ENCODE measurements at places on chromosomes 12 and 14.
A peak's percentile ranks its signal among the peaks of the same experiment; 100 is the strongest.

DNA sequence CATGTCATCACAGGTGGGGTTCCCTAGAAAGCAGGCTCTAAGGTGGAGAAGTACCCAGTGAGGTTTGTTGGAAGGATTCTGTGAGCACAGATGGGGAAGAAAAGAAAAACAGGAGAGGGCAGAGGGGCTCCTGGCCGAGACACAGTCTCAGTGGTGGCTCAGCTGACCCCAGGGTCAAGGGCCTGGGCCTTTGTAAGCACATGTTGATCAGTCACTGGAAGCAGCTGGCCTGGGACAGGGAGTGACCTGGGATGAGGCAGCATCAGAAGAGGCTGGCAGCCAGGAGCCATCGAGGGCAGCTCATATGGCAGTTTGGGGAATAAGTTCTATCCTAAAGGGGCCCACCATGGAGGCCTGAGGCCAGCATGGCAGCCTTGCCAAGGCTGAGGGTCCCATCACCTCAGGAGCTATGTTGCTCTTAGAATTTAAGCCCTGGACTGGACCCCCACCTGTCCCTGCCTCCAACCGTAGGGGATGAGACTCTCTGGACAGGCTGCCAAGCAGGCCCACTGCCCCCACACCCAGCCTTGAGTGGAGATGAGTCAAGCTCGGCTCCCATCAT is 6.3 kb upstream of the TMEM179 start:
- no peak for DNase-seq

DNA sequence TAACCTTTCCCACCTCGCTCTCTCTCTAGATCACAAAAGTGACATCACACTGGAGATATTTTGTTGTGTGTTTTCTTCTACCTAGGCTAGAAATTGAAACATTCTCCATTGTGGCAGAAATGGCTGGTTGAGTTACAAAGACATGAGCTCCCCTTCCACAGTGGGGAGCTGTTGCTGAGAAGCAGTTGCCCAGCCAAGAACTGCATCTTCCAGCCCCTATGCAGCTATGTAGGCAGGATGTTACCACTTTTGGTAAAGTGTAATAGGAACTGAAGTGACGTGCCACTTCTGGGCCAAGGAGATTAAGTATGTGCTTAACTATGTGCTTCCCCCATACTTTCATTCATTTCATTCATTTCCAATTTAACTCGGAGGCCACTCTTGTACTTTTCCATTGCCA is 138.7 kb upstream of the E2F7 start:
- peak; percentile 19 for DNase-seq

DNA sequence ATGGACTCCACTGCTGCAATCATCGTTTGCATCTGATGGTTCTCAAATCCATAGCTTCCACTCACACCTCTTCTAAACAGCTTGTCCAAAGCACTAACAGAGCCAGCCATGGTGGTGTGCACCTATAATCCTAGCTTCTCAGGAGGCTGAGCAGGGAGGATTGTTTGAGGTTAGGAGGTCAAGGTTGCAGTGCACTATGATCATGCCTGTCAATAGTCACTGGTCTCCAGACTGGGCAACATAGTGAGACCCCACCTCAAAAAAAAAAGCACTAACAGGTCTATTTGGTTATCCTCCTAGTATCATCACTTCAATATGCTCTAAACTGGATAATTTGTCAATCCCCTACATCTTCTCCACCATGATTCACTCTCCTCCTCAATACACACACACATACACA is 63.2 kb downstream of the TTC9 start:
- no peak for DNase-seq

DNA sequence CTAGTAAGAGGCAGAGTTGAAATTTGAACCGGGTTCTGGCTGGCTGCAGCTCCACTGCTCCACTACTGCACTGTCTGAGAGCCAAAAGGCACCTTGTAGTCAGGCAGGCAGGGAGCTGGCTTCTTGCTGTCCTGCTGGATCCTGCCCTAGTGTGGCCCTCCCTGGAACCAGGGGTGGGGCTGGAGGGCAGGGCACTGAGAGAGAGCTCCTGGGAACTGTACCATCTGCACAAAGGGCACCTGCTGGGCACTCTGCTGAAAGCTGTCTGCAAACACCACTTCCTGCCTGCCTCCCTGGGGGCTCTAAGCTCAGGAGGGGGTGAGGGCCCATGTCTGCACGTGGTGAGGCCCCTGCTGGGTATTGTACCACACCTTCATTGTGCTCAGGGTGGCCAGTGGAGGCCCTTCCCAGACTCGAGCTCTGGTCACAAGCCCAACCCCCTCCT is 19.0 kb upstream of the TCL1B start:
- peak; percentile 53 for DNase-seq

DNA sequence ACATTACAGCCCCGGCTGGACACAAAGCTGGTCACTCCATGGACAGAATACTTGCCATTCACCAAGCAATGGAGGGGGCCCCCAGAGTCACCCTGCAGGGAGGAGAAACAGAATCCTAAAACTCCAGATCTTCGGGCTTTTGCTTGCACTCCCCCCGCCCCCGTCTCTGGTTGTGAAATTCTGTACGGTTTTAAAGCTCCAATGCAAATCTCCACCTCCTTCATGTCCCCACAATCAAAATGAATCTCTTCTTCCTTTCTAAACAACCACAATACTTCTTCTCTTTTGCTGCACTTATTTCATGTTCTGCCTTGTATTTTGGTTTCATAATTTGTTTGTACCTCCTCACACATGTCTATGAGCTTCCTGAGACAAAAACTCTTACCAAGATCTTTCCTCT is 5.8 kb upstream of the BIN2 start:
- no peak for DNase-seq

Measured in iPS-NIHi11 (cell line).